ENCODE measurements at places on chromosomes 3 and 15.

DNA sequence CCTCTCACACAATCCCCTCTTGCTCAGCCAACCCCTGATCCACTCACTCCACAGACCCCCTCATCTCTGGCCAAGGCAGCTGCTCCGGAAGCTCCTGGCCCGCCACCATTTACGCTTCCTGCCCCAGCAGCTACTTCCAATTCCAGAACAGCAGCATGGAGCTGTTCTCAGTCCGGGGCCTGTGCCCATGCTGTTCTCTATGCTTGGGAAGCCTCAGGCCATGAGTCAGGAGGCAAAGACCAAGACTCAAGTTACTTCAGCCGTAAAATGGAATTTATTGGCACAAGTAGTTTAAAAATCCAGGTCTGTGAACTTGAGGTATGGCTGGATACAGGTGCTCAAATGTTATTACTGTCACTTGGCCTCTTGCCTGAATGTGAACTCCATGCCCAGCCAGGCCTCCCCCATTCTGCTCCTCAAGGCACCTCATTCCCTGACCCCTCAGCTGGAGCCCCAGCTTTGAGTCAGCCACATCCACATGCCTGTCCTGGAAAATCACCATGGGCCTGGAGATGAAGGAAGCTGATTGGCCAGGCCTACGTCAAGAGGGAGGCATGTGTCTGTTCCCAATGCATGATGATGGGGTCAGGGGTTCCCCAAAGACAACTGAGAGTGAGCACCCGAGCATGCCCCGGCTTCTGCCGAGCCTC lies 31.4 kb upstream of the CACNA2D2 start:
- DNase-seq, result no peak

DNA sequence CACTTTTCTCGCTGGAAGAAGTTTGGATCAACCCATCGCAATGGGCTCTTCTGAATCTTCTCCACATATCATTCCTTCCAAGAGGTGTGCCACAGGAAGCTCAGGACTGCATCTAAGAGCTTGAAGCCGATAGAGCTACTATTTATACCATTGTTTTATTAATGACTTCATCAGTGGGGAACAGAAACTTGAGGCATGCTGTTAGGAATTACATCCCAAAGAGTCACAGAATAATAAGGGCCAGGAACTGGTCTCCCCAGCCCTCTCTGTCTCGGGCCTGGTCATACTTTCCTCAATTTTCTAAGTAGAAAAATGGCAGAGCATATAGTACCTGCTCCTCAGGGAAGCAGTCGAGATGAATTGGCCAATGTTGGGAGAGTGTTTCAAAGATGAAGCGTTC lies 16.9 kb upstream of the C15orf61 start:
- no peak for DNase-seq

DNA sequence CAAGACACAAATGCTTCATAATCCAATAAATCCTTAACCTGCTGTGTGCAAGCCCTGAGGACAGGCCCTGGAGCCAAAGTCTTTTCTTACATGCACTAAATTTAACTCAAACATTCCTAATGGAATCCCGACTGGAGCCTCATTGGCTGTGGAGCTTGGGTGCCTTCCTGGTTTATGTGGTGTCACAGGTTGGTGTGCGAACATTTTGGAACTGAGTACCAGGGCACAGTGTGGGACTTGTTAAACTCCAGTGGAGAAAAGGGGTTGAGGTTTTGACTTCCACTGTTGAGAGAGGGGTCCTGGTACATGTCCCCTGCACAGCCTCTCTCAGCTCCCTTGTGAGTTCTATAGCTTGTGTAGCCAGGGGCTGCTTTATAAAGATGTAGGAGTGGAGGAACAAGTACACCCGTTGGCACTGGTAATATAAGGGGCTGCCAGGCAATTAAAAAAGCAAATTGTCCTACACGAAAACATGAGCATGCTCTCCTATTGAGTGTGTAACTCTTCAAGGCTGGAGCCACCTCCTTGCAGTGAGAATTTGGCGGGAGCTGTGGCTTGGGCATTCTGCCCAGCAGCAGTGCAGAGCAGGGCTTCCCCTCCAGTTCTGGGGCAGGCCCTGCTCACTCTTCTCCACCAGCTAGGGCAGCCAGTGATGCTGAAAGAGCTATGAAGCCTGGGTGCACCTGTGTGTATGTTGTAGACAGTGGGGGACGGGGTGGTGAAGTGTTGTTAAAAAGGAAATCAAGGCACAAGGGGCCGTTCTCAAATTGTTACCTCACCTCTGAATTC lies 218.1 kb downstream of the CLSTN2 start:
- no peak for DNase-seq

DNA sequence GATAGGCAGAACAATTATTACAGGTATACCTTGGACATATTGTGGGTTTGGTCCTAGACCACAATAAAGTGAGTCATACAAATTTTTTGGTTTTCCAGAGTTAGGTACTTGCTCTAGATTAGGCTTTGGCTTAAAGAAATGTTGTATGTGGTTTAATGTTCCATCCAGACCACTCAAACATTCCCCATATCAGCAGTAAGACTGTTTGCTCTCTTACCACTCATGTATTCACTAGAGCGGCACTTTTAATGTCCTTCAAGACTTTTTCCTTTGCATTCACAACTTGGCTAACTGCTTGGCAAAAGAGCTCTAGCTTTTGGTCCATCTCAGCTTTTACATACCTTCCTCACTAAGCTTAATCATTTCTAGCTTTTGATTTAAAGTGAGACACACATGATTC lies 250.5 kb upstream of the SETMAR start:
- DNase-seq, result no peak

GRCh38 chr15:87703327-87704111 lies 553.0 kb downstream of the NTRK3 start:
- DNase-seq, result no peak
